NB4 (cell line): ENCODE measurements at places on chromosomes 7 and 10.

- no peak for DNase-seq
These were observed 397.8 kb downstream of the AUTS2 start for GRCh38 chr7:69996121-69996520.

- DNase-seq: no peak
These were observed 1.5 kb upstream of the SAP25 start for GRCh38 chr7:100575206-100575631.

DNA sequence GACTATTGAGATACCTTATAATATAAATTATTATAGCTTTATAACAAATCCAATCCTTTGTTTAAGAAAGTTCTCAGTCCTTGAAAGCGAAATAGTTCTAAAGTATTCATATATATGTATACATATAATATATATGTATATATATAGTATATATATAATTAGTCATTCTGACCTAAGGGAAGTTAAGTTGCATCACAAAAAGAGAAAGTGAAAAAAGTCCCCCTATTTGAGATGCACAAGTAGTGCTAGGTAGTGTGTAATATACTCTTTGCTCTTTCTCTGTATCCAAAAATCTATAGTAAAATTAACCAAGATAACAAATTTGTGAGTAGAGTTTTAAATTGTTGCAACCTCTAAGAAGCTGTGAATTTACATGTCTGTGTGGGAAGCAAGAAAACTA, 13.3 kb upstream of the IFIT1B start:
- DNase-seq: no peak

- DNase-seq: no peak
These were observed 76.7 kb downstream of the SKAP2 start for GRCh38 chr7:26787701-26788100.

DNA sequence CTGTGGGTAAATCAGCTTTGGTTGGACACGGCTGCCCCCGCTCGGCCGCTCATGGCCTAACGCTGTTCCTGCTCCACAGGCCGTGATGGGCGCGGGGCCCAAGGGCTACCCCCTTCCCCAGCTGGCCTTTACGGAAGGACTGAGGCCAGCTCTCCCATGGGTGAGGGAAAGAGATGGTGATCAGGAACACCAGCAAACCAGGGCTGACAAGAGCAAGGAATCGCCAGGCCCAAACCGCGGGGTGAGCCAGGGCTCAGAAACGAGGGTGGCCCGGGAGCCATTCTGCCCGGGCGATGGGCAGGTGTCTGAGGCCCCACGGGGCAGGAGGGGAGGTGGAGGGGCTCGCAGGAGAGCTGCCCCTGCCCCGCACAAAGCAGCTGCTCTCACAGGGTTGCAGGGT, 26.6 kb downstream of the GPER1 start:
- DNase-seq: no peak

DNA sequence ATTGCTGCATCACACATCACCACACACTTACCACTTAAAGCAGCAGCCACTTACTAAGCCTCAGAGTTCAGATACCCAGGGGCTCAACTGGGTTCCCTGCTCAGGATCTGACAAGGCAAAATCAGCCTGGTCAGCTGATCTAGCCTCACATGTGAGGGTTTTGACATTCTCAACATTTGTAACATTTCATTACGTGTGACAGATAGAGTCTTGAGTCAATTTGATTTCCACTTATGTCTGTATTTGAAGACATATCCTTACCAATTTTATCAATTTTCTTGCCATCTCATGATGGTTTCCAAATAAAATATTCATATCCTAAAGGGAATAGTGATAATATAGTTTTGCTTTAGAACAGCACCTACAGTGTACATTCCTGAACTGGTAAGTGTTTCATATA, 494.7 kb upstream of the PFKP start:
- no peak for DNase-seq

DNA sequence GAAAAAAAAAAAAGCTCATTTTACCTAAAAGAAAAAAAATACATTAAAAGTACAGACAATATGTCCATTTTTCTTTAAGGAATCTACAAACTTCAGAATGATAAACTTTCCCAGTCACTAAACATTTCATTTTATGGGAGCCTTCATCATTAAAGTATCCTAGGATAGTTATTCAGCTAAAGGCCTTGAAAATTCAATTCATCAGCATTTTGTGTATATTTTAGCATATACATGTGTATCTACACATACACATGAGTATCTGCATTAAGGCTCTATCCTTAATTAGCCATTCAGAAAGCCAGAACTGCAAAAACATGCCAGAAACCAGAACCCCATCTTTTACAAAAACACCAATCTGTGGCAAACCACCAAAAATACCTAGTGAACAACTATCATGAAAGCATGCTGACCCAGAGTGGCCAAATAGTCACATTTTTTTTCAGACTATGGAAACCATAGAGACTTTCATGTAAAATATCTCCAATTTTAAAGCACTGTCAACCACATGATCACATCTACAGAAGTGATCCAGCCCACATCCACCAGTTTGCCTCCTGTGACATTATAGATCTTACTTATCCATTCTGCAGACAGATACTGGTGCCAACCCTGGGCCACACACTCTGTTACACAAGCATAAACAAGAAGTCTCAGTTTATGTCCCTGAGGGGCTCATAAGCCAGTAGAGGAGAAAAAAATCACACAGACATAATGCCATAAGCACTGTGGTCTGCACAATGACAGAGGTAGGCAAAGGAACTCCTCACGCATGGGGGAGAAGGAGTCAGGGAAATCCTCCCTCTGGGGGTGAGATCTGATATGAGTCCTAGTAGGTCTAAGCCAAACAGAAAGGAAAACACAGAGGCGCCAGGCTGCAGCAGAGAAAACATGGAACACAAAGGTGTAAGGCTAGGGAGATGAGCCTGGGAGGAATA, 79.2 kb downstream of the SRPK2 start:
- DNase-seq: peak; percentile 30

DNA sequence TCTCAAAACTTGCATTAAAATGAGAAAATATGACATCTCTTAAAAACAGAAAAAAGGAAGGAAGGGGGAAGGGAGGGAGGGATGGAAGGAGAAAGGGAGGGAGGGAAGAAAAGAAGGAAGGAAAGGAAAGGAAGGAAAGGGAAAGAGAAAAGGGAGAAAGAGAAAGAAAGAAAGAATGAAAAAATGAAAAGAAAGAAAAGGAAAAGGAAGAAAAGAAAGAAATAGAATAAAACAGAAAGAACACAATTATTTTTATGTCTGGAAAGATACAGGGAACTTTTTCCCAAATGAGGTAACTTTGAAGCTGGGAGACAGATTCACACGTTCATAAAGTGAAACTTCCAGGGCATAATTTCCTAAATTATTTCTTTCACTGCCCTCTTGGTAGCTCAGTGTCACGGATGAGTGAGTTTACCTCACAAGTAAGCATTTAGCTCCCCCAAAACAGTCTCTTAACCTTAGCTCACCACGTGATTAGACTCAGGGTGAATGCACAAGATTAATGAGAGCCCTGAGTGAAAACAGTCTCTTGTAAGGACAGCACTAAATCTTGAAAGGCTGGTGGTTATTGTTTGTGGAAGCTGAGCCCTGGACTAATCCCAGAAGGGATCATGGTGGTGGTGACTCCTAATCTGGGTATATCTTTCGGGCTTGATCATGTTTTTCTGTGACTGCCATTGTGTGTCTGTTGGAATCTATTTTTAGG, 74.1 kb upstream of the HDAC9 start:
- DNase-seq: peak; percentile 5

- no peak for DNase-seq
These were observed 65.2 kb downstream of the AOAH start for GRCh38 chr7:36659172-36659516.

DNA sequence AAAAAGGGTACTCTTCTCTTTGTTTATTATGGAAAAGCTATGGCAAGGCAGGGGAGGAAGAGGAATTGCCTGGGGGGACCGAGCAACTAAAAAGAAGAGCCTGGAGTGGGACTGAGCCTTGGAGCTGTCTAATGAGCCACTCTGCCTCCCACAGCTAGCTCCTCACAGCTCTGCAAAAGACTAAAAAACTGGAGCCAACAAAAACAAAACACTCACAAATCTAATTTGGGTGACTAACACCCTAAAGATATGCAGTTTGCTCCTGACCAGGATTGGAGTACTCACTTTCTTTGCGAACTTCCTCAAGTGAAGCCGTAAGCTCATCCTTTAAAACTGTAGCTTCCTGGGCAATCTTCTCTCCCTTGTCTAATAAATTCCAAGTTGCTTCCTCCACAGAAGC, 89.4 kb downstream of the CTNNA3 start:
- no peak for DNase-seq

- DNase-seq: no peak
These were observed 1087.1 kb upstream of the POT1 start for GRCh38 chr7:126016722-126017121.

- DNase-seq: no peak
These were observed 94.2 kb upstream of the ABCB5 start for GRCh38 chr7:20521243-20521642.

GRCh38 chr7:132485600-132486273, 90.5 kb downstream of the PLXNA4 start:
- no peak for DNase-seq

DNA sequence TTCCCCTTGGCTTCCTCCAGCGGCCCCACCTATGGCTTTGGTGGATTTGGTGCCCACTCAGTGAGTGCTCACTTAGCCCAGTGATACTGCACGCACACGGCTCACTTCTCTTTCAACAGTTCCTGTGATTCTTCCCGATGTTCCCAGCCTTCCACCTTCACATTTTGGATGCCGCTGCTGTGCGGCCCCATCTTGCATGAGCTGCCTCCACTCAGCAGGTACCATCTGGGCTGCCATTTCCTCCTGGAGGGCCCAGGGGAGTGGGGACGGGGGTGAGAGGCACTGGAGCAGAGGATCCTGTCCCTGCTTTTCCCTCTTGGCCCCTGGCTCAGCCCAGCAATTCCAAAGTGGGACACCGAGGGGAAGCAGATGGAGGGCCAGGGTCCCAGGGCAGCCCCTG, 323.3 kb upstream of the ZNF32 start:
- no peak for DNase-seq

GRCh38 chr10:62264702-62265436, 3.8 kb downstream of the RTKN2 start:
- DNase-seq: peak; percentile 76

DNA sequence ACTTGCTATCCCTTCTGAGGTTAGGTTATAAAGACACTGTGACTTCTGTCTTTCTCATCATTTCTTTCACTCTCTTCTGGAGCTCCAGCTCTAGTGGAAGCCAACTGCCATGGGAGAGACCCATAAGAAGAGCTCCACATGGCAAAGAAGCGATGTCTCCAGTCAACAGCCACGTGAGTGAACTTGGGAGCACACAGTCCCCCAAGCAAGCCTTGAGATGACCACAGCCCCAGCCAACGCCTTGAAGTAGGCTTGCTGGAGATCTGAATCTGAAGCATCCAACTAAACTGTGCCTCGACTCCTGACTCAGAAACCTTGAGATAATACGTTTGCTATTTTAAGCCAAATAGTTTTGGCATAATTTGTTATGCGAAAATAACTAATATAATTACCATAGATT, 181.7 kb upstream of the GDF10 start:
- DNase-seq: no peak

- peak; percentile 88 for DNase-seq
These were observed 21.0 kb downstream of the ZCWPW1 start for GRCh38 chr7:100407285-100408180.

DNA sequence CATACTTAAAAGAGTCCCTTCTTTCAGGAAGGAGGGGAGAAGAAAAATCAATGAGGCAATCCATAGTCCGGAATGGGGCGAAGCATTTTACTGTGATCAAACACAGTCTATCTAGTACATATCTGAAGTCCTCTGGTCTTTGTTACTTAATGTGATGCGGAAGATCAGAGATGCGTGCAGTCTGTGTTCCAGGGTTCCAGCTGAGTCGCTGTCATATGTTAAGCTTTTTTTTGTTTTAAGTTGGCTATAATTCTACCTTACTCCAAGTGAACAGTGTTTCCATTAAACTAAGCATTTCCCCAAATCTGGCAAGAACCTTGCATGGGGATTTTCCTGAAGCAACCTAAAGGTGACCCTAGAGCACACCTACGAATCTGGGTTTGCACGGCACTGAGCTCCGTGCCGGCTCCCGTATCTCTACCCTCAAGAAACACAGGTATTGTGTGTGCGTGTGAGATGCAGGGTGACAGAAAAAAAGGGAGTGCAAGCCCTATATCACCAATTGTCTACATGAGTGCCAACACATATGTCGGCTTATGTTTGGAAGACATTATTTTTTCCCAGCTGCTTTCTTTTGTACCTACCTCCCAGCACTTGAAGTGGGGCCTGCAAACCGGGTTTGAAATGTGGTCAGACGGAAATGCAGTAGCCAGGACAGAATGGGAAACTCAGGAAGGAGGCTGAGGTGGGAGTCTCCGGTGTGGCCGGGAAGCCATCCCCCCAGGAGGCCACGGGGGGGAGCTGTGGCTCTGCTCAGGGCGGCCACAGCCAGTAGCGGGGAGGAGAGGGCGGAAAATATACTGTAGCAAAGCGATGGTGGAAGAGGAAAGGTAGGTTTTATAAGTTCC, 435.8 kb upstream of the MGMT start:
- peak; percentile 70 for DNase-seq

GRCh38 chr10:11697718-11698527, 44.3 kb upstream of the ECHDC3 start:
- no peak for DNase-seq

GRCh38 chr7:107386548-107387102, 83.2 kb upstream of the GPR22 start:
- no peak for DNase-seq

- DNase-seq: peak; percentile 30
These were observed 27.0 kb downstream of the ZNF438 start for GRCh38 chr10:31004611-31005193.

DNA sequence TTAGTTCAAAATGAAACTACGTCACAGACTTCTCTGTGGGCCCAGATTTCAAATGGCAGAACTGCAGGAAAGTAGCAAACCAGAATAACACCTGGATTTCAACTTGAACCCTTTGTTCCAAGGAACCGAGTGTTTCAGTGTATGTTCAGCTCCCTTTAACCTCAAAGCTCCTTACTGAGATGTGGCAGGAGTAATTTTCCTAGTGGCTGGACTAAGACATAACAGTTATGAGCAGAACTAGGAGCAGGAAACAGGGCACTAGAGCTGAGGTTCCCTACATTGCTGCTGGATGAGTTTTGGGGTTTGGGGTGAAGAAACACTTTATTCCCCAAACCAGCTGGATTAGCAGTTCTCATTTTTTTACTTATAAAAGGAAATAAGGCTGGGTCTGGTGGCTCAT, 50.1 kb downstream of the NSUN6 start:
- no peak for DNase-seq

GRCh38 chr7:52030722-52031121, 714.1 kb upstream of the COBL start:
- no peak for DNase-seq

DNA sequence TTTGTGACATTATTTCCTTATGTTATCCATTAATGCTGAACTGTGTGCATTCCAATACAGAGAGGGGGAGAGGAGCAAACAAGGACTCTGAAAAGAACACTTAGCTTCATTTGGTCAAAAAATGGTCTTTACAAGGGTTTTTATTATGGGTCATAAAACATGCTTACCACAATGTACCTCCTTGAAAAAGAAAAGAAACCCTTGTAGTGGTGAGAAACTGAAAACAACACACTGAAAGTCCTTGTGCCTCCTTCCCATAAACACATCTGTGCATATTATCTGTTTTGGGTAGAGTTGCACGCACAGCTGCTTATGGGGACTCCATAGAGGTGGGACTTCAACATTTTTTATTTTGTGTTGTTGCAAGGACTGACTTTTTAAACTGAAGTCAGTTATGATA, 98.7 kb downstream of the CDK6 start:
- no peak for DNase-seq

- DNase-seq: no peak
These were observed 275.9 kb downstream of the SKAP2 start for GRCh38 chr7:26588511-26588910.

GRCh38 chr10:35720366-35720765, 78.3 kb upstream of the FZD8 start:
- DNase-seq: no peak
